ENCODE measurements at places on chromosomes 2 and 18.
A peak's percentile ranks its signal among the peaks of the same experiment; 100 is the strongest.

DNA sequence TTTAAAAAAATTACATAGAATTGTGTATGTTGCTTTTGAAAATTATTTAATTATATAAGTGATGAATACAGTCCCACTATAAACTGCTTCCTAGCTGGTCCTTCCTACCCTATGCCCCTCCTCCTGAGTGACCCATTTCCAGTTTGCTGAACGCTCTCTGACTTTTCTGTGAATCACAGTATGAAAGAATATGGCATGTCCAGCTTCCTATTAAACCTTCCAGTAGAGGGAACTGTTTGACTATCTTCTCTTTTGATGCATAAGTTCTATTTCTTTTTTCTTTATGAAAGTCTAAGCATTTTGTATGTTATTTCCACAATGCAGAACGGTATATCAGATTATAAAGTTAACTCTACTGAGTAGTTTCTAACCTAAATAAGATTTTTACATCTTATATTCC lies 41.3 kb downstream of the PSMG2 start:
- DNase-seq = peak; percentile 45

- DNase-seq = no peak
Measured at GRCh38 chr2:156672556-156673332, 236.6 kb downstream of the GPD2 start.

DNA sequence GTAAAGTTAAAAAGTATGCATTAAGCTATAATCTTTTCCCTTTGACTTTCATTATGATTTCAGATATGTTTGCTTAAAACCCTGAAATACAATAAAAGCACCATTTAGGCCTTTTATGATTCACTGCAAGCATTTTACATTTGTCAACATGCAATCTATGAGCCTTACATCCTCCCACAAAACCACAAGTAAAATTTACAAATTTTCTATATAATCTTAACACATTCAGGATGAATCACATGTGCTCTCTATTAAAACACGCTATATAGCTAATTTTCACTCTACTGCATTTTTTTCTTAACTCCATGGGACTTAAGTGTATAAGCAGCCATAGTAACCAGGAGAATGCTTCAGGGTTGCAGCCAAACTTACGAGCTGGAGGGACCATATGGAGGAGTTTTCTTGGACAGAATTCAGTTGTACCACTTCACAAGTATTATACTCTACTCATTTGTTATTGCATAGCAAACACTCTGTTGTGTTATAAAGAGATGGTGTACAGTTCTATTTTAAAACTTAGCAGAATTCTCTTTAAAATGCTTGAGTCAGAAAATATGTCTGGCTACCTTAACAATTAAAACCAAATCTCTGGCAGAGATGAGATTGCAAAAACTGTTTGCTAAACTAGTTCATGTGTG lies 293.2 kb downstream of the ALK start:
- no peak for DNase-seq

DNA sequence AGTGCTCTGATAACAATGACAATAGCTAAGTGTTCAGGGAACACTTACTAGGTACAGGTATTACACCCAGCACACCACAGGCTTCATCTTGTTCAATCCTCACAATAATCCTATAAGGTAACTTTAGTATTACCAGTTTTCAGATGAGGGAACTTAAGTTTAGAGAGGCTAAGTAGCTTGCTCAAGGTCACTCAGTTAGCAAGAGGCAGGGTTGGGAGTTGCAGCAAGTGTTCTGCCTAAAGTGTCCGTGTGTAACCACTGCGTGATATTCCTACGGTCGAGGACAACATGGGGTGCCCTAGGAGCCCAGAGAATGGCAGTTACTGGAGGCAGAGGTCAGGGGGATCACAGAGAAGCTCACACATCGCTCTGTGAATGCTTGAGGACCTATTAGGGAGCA lies 30.2 kb upstream of the EGR4 start:
- no peak for DNase-seq

GRCh38 chr2:157932480-157933159 lies 56.5 kb upstream of the ACVR1 start:
- DNase-seq = no peak

- DNase-seq = no peak
Measured at GRCh38 chr2:150230004-150230403, 257.5 kb downstream of the RND3 start.

DNA sequence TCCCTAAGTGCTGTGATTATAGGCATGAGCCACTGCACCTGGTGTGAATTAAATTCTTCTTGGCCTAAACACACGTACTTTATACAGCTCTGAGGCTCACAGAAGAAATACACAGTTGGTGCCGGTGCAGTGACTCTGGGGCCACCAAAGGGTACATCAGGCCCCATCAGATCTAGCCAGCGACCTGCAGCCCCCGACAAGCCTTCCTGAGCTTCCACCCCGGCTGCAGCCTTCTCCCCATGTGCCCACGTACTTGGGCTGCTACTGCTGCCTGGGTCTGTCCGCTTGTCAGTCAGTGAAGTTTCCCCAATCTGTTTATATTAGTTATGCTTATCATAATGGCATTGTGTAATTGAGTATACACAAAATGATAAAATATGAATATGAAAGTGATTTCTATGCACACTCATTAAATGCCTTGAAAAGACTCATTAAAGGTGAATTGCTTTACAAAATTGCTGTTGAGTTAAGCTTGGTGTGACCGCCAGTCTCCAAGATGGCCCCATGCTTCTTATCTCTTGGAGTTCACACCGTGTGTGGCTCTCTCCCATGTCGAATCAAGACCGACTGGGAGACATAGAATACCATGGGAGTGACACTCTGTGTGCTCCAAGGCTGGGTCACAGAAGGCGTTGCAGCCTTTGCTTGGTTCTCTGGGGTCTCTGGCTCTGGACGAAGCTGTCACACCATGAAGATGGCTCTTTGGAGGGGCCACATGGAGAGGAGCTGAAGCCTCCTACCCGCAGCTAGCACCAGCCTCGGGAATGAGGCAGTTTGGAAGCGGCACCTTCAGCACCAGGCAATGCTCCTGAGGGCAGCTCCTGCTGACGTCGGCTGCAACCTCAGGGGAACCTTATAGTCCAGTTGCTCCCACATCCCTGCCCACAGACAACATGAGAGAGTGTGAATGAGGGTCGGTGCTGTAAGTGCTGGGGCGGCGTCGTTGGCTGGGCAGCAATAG lies 29.2 kb upstream of the HPCAL1 start:
- no peak for DNase-seq

DNA sequence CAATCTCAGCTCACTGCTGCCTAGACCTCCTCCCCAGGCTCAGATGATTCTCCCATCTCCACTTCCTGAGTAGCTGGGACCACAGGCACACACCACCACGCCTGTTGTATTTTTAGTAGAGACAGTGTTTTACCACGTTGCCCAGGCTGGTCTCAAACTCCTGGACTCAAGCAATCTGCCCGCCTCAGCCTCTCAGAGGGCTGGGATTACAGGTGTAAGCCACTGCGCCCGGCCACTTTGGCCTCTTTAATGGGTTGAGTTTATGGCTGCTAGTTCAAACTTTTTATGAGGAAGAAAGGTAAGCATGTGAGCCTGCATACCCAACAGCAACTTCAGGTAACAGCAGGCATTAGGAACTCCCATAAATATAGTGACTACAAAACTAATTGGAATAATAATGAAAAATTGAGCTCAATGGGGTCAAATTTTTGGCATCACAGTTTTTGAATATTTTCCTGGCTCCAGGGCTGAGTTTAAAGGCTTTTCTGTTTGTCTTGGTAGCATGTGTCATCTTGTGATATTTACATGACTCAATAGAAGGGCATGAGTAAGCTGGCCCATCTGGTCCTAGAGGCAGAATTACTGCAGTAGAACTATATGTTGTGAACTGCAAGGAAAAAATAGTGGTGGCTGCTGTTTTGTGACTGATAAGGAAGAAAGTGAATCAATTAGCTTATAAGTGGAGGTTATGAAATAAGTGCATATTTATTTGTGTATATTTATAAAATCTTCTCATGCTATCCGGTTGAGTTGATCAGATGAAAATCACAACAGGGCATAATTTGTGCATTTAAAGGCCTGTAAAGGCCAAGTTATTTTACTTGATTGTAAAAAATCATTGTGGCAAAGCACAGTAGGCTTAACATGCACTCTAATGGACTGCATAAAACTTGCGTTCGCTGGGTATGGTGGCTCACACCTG lies 24.8 kb downstream of the GALM start:
- DNase-seq = peak; percentile 74

GRCh38 chr2:231533777-231534125 lies 3.5 kb upstream of the NMUR1 start:
- no peak for DNase-seq

DNA sequence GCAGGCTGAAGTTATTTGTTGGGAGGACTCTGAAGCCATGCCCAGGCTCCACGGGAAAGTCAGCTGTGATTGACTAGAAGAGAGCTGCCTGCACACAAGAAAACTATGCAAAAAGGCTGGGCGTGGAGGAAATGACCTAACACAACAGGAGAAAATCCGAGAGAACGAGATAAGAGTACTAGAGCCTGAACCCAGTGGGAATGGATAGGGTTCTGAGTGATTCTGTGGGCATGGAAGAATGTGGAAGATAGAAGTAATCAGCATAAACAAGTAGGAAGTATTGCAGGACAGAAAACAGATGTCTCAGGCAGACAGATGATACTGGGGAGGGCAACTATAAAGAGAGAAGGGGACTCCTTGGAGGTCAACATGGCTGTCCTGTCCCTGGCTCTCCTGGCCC lies 12.1 kb upstream of the COPS8 start:
- no peak for DNase-seq

DNA sequence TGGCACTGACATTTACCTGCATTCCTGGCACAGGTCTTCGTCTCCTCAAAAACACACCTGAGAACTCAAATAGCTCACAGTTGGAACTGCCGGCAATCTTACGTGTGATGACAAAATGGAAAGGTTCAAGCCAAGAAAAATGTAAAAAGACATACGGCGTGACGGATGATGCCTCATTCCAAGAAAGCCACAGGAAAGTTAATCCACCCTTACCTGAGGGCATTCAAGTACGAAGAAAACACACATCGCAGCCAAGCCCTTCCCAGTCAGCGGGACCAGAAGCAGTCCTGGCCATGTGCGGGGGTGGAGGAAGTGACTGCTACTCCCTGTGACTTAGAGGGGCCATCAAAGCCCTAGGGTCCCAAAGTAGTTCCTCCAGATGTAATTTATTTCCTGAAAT lies 986.3 kb upstream of the CELF4 start:
- no peak for DNase-seq

GRCh38 chr2:43831543-43832294 lies 6.9 kb downstream of the ABCG5 start:
- no peak for DNase-seq

- no peak for DNase-seq
Measured at GRCh38 chr2:29598978-29599377, 322.4 kb downstream of the ALK start.

DNA sequence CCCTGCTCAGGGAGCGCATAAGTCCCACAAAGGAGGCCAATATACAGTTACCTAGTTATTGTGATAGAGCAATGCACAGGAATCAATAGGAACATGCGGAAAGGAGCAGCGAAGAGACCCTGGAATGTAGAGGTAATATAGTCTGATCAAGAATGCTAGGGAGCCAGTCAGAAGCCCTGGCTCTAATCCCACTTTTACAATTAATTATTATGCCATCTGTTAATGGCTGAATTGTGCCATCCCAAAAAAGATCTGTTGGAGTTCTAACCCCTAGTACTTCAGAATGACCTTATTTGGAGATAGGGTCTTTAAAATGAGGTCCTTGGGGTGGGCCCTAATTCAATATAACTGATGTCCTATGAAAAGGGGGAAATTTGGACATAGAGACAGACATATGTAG lies 7.7 kb upstream of the SPATS2L start:
- no peak for DNase-seq

DNA sequence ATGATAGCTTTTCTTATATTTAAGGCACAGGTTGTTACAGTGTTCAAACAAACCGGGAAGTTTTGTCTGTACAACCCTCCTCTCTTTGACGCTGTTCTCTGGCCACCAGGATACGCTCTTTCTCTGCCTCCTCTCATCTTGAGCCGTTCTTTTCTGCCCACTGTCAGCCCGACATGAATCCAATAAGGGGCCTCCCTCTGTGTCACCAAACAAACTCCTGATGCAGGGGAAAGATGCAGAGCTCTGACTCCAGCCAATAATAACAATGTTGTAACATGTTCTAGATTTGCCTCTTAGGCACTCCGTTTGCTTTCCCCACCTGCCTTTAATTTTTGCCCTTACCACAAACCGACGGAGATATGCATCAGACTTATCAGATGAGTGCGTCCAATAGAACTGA lies 449.3 kb downstream of the SLC4A3 start:
- DNase-seq = no peak

GRCh38 chr18:32802591-32803451 lies 30.0 kb upstream of the KLHL14 start:
- DNase-seq = no peak

DNA sequence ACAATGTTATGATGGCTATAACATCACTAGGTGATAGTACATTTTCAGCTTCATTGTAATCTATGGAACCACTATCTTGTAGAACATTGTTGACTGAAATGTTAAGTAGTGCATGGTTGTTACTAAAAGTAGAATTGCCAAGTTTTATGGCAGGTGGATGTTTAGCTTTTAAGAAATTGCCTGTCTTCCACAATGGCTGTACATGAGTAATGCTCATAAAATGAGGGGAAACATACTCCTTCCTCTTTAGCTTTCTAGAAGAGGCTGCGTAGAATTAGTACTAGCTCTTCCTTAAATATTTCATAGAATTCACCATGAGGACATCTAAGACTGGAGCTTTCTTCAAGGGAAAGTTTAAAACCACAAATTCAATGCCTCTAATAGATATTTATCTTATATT lies 161.0 kb downstream of the TPGS2 start:
- DNase-seq = no peak

- no peak for DNase-seq
Measured at GRCh38 chr2:170408461-170409163, 230.7 kb downstream of the MYO3B start.

GRCh38 chr2:55954306-55955035 lies 30.9 kb upstream of the EFEMP1 start:
- no peak for DNase-seq

GRCh38 chr2:224151680-224152310 lies 112.7 kb upstream of the SERPINE2 start:
- no peak for DNase-seq

DNA sequence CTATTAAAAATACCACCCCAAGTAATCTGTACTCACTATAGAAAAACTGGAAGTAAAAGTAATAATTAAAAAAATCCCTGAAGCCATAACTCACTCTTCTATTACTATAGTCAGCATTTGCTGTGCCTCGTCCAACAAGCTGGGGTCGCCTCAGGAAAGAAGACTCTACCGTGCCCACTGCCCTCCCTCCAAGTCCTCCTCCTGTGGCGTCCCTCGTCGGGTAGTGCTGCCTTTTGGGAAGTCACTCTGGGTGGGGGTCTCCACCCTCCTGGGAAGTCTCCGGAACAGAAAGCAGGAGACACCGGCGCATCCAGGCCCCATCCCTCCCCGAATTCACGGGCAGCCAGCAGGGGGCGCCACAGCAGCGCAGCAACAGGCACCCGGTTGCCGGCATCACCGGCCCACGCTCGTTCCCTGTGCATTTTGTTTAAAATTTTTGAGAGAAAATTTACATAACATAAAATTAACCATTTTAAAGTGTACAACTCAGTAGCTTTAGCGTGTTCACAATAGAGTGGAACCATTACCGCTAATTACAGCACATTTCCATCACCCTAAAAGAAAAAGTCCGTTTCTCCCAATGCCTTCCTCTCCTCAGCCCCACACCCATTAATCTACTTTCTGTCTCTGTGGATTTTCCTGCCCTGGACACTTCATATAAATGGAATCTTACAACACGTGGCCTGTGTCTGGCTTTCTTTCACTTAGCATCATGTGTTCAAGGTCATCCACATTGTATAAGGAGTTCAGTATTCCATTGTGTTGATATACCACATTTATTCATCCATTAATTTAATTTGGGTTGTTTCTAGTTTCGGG lies 62.2 kb downstream of the ADNP2 start:
- DNase-seq = peak; percentile 27

GRCh38 chr18:10376731-10377130 lies 77.7 kb upstream of the APCDD1 start:
- no peak for DNase-seq
